NCI-H2107 (cell line): ENCODE measurements at places on chromosomes 3 and 15.

DNA sequence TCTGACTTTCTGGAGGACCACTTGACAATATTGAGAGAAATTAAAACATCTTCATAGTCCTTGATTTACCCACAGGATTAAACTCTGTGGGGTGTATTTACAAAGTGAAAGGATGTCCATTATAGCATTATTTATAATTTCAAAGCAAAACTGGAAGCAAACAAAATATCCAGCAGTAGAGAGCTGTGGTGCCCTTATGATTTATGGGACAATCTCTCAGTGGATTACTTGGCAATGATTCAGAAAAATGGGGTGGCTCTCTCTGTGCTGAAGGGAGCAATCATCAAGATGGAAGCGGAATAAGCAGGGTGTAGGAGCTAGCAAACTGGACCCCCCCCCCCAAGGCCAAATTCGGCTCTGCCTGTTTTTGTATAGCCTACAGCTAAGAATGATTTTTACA, 9.0 kb downstream of the PPCDC start:
- DNase-seq: no peak

- no peak for DNase-seq
Measured at GRCh38 chr3:11140713-11141104, 13.6 kb upstream of the HRH1 start.

- DNase-seq: no peak
Measured at GRCh38 chr3:33237439-33237838, 18.8 kb upstream of the SUSD5 start.

DNA sequence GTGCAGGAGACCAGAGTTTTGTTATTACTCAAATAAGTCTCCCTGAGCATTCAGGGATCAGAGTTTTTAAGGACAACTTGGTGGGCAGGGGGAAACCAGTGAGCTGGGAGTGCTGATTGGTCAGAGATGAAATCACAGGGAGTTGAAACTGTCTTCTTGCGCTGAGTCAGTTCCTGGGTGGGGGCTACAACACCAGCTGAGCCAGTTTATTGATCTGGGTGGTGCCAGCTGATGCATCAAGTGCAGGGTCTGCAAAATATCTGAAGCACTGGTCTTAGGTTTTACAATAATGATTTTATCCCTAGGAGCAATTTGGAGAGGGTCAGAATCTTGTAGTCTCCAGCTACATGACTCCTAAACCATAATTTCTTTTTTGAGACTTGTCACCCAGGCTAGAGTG, 13.8 kb upstream of the ZNF662 start:
- no peak for DNase-seq

GRCh38 chr3:142896996-142897395, 8.1 kb upstream of the PCOLCE2 start:
- DNase-seq: no peak

DNA sequence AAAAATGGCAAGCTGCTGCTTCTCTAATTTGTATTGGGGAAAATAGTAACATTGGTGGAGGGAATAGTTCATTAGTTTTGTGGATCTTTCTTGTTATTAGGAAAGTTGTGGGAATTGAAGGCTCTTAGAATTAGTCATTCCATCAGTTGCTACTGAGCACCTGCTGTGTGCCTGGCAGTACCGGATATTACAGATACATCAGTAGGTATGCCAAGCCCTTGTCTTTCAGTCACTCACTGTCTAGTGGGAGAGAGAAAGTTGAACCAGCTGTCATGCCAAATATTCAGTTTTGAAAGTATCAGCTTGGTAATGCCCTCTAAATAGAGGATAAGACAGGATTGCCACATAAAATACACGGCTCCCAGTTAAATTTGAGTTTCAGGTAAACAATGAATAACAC, 32.5 kb downstream of the IGSF10 start:
- DNase-seq: no peak

DNA sequence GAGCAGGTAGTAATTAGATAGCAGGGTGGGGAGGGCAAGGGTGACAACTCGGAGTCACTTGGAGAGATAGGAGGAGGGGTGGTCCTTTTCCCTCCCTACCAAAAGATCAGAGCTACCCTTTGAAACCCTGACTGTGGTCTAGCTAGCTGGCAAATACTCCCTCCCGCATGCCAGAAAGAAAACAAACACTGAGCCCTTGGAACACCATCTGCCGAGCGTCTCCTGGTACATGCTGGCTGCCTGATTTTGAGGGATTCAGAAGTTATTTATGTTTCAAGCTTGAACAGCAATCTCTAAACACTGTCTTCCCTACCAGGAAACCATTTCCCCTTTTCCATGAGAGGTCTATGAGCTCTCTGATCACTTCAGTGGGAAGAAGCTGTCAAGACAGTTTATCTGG, 291.6 kb upstream of the CFAP20DC start:
- DNase-seq: no peak

- no peak for DNase-seq
Measured at GRCh38 chr15:88812133-88812532, 8.9 kb downstream of the ACAN start.

- no peak for DNase-seq
Measured at GRCh38 chr3:193599393-193599792, 6.4 kb downstream of the OPA1 start.

DNA sequence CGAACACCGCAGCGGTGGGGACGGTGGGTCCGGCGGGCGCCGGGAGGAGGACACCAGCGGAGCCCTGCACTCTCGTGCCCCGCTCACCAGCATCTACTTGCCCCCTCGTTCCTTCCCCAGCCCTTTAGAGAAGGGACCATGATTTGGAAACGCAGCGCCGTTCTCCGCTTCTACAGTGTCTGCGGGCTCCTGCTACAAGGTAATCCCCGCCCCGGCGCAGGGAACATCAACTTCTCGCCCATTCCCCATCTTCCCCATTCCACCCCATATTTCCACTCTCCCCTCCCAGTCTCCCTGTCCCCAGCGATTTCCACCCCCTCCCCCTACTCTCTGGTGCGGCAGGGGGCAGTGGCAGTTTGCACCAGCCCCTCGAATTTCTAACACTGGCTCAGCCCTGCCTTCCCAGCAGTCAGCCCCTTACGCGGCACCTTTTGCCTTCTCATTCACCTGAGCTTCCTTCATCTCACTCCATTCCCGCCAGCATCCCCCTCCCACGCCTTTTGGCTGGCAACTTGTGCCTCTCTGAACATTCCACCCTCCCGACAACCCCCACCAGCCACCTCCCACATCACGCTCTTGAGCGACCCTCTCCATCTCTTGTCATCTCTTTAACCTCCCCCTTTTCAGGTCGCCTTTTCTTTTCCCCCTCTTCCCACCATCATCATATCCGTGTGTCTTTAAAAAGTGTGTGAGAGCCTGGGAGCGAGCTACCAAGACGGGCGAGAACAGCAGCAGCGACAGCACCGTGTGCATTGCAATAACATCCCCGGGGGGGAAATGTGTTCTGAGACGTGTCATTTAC, 882 bp downstream of the CADM2 start:
- no peak for DNase-seq

DNA sequence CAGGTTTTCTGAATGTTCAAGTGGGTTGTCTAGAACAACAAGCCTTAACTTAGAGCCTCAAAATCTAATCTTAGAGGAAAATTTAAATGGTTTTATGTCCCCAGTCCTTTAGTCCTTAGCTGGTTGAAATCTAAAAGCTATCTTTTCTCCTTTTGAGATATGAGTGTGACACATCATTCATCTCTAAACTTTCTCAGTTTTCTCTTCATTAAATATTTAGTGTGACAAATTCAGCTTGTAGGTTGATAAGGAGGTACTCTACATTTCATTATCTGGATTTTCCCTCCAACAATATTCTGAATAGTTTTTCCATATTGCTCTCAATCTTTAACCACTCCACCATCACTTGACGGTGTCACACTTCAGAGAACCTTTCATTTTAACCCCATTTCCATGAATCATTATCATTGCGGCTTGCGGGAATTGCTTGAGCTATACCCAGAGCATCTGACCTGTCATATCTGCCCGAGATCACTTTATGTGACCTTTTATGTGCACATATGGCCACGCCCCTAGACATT, 16.1 kb upstream of the ATP8B4 start:
- no peak for DNase-seq

DNA sequence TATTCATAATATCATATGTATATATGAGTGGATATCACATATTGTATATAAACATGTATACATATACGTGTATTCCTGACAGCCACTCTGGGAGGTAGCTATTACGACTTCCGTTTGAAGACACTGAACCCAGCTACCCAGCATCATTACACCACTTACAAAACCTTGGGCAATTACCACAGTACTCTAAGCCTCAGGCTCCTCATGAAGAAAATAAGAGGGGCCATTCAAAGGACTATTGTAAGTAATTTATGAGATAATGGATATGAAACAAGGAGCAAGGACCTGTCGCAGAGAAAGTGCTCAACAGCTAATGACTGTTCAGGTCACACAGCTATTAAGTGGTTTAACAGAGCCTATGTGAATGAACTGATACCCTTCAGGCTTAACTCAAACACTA, 52.4 kb downstream of the KCNMB2 start:
- DNase-seq: peak; percentile 83

DNA sequence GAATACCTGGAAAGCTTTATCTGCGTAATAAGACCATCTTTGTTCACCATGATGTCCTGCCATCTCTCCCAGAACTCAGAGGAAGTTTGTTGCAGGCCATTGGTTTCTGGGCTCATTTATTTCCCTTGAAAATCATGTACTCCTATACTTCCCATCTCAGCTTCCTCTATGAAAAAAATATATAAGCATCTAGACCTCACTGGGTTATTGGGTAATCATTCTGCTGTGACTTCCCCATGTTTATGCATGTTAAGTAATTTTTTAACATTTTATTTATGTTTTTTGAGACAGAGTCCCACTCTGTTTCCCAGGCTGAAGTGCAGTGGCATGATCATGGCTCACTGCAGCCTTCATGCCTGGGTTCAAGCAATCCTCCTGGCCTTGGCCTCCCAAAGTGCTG, 184.5 kb downstream of the ZPLD1 start:
- DNase-seq: no peak

DNA sequence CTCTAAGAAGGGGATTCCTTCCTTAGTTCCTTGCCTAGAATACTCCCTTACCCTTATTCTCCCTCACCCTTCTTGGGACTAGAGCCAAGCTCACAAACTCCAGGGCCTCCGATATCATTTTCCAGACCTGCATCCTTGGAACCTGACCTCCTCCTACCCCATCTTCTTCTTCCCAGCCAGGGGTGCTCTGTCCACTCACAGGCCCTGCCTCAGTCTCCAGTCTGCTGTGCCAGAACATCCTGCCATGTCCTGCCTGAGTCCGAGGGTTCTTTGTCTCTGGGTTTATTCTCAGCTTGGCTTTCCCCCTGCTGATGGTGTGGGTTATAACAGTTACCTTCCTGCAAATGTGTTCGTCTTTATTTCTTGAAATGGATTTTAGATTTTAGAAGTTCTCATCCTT, 59.9 kb upstream of the MCF2L2 start:
- DNase-seq: no peak

GRCh38 chr3:62293051-62293780, 80.1 kb downstream of the FEZF2 start:
- DNase-seq: no peak

GRCh38 chr15:25237291-25237978, 201.4 kb downstream of the UBE3A start:
- DNase-seq: no peak

DNA sequence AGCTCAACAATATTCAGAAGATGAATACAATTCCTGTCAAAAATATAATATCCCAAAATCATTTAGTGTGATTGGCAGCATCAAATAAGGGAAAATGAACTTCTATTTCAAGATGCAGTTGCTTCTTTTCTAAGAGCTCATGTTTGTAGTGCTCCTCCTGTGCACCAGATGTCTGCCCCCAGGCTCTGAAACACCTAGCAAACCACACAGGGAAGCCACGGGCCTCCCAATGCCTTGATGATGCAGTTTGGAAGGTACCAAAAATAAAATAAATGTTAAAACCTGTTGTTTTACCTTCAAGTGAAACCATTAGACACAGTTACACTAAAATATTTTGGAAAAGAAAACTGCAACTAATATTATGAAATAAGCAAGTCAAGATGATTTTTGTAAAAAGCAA, 22.2 kb downstream of the CFAP20DC start:
- DNase-seq: no peak

DNA sequence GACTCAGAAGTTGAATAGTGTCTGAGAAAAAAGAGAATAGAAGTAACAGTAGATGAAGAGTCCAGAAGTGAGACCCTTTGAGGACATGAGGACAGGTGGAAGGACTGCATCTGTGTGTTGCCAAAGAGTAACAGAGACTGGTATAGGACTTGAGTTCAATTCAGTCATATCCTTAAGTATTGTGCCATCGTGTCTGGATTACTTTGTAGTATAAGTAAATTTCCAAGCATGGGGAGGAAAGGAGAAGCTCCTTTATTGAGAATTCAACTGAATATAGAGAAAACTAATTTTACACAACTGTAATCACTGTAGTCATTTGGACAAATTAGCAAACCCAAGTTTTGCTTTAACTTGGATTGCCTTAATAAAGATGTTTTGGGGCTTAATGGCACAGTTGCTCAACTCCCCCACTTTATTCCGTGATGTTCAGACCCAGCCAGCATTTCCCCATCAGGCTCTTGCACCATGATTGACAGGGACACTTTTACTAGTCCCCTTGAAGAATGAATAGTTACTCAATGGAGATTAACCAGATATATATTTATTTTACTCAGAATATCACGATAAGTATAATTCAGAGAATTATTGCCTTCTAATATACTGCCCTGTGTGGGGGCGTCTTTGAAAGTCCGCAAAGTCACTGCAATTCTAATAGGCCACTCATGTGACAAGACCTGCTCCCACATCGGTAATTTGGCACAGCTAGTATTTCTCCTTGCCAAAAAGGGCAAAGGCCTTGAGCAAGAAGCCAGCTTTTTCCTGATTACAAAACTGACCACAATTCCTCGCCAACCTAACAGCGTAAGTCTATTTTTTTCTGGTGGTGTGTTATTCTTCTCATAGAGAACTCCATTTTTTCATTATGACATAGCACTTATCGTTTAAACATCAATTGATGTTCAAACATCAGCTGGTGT, 61.3 kb downstream of the PPARG start:
- no peak for DNase-seq

DNA sequence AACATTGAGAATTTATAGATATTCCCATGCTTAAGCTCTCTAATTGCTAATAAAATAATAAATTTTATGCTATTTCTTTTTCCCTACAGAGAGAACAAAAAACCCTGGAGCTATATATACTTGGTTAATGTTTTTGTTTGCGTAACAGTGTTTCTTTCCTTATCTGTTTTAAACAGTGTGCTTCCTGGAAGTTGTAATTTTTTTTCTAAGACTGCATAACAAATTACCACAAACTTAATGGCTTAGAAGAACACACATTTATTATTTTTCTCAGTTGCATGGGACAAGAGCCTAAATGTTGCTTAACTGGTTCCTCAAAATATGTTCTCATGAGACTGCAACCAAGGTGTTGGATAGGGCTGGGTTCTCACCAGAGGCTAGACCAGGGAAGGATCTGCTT, 49.7 kb upstream of the DPH6 start:
- DNase-seq: no peak

- no peak for DNase-seq
Measured at GRCh38 chr3:168021737-168022450, 73.8 kb downstream of the GOLIM4 start.

- DNase-seq: no peak
Measured at GRCh38 chr3:30035935-30036567, 570.4 kb upstream of the TGFBR2 start.

- no peak for DNase-seq
Measured at GRCh38 chr3:102979682-102980354, 545.0 kb downstream of the ZPLD1 start.

- DNase-seq: no peak
Measured at GRCh38 chr15:22799902-22800301, 13.5 kb downstream of the NIPA1 start.
